Coronary artery (tissue), 2 donors: ENCODE measurements at places on chromosomes 4 and X.
A peak's percentile ranks its signal among the peaks of the same experiment; 100 is the strongest.

- no peak for DNase-seq
These were observed 27.4 kb upstream of the CAMK2D start for GRCh38 chr4:113788888-113789287.

DNA sequence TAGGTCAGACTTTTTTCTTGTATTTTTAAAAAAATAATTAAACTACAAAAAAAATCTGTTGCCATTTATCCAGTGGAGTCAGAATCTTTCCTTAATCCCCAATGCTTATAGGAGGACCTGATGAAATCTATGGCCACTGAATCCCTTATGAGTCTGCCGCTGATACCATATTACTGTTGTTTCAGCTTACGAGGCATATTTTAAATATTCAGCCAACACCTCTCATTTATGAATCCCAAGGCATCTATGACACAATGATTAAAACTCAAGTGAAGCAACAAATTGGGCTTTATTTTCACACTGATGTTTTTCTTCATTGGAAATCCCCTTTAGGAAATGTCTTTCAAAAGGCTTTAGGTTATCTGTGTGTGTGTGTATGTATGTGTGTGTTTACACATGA is 137.8 kb upstream of the PUDP start:
- DNase-seq = no peak

- DNase-seq = no peak
These were observed 37.2 kb downstream of the EDNRA start for GRCh38 chr4:147518086-147518485.

- DNase-seq = no peak
These were observed 34.0 kb upstream of the AMOT start for GRCh38 chrX:112874614-112875013.

DNA sequence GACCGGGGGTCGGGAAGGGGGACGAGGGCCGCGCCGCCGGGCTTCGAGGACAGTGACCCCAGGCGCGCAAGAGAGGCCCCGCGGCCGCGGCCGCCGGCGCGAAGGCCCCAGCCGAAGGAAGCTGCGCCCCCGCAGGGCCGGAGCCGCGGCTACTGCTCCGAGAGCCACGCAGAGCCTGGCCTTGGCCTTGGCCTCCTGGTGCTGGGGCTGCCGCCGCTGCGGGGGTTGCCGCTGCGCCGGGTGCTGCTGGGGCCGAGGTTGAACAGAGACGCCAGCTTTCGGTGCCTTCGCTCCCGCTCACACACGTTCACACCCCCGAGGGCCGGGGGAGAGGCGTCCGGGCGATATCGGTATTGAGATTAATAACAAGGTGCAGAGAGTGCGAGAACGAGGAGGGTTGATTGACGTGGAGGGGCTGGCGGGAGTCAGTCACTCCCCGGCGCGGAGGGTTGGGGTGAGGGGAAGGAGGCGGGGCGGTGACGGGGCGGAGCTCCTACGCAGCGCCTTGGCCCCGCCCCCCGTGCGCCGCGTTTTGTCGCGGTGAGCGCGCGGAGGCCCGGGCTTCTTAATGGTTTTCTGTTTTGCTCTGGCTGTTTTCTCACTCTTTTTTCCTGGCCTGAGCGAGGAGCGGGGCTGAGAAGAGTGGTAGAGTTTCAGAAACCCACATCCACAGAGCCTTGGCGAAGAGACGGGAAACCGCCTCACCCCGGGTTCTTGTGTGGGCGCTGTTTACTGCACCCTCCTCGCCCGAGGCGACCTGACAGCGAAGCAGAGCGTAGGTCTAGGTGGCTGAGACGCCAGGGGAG is 878 bp upstream of the CNOT6L start:
- DNase-seq = peak; percentile 90

- DNase-seq = no peak
These were observed 220.3 kb upstream of the CXCL13 start for GRCh38 chr4:77385124-77385969.

DNA sequence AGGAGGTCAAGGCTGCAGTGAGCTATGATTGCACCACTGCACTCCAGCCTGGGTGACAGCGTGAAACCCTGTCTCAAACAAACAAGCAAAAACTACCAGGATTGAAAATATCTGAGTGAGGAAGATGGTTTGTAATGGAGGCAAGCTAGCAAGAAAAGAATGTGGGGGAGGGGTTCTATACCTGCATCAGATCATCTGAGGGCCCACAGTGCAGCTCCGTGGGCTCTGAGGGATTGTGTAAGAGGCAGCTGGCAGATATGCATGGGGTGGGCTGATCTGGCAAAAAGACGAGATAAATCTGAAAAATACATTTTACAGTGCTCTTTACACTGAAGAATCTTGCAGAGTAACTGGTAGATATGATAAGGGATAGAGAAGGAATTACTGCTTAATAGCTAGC is 28.9 kb upstream of the CHRNA9 start:
- DNase-seq = no peak
